ENCODE measurements at places on chromosomes 12 and 14. TPM values are rescaled to one million over a fixed set of nuclear protein-coding genes. Genes with fewer than 3 reads are reported as not detected.

The HOXC6 gene
- total RNA-seq: not detected

The KRT71 gene
- total RNA-seq: not detected

The TMEM52B gene
- not detected for total RNA-seq

The LRP1-AS gene
- total RNA-seq: not detected

The FGD4 gene
- total RNA-seq: 15.9 TPM

The KLRD1 gene
- 2.4 TPM for total RNA-seq

The GLT8D2 gene
- total RNA-seq: 7.5 TPM

The CLEC4E gene
- 2.5 TPM for total RNA-seq

The TMEM30B gene
- total RNA-seq: 1.5 TPM

The CD27 gene
- total RNA-seq: 0.26 TPM

DNA sequence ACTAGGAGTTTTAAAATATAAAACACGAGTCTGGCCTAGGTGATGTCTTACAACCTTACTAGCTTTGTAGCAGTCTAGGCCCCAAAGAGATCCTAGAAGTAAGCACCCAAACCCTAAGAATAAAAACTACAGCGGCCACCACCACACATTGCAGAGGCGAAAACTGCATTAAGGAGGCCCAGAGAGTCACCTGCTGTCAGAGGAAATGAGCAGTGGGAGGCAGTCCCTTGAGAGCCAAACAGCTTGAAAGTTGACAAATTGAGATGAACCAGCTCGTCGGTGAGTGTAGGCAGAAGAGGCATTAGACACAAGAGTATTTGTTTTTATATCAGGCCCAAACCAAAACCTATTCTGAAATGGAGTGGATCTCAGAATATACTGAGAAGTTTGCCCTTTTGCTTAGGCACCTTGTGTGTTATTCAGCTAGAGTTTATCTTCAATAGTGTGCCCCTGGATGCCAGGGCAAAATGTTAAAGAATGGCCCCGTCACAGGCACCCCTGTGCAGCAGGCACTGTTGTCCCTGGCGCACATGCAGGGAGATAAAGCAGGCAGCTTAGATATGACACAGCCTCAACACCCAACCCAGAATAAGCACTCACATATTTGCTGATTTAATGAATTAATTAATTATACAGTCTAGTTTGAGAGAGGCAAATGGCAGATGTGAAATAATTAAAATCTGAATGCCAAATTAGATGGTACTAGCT is 56.7 kb downstream of the TTC7B start:
- DNase-seq: no peak

GRCh38 chr12:45655743-45656142 is 73.8 kb upstream of the ARID2 start:
- DNase-seq: no peak

GRCh38 chr12:123126294-123127181 is 24.4 kb downstream of the PITPNM2 start:
- DNase-seq: peak; percentile 71

GRCh38 chr12:54075974-54076373 is 22.3 kb downstream of the HOXC4 start:
- DNase-seq: no peak

DNA sequence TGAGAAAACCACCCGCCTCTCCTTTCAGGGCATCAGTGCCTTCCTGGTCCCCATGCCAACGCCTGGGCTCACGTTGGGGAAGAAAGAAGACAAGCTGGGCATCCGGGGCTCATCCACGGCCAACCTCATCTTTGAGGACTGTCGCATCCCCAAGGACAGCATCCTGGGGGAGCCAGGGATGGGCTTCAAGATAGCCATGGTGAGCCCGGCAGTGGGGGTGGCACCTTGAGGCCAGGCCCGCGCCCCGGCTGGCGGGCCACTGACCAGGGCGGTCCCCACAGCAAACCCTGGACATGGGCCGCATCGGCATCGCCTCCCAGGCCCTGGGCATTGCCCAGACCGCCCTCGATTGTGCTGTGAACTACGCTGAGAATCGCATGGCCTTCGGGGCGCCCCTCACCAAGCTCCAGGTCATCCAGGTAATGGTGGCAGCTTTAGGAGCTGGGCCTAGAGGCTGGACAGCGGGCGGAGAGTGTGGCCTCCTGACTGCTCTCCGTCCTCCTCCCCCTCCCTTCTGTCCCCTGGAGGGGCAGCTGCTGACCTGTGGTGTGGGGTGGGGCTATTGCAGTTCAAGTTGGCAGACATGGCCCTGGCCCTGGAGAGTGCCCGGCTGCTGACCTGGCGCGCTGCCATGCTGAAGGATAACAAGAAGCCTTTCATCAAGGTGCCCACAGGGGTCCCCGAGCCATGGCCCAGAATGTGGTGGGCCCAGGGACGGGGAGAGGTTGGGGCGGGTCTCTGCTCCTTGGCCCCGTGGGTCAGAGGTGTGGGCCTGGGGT is 12.8 kb downstream of the ACADS start:
- DNase-seq: peak; percentile 20

DNA sequence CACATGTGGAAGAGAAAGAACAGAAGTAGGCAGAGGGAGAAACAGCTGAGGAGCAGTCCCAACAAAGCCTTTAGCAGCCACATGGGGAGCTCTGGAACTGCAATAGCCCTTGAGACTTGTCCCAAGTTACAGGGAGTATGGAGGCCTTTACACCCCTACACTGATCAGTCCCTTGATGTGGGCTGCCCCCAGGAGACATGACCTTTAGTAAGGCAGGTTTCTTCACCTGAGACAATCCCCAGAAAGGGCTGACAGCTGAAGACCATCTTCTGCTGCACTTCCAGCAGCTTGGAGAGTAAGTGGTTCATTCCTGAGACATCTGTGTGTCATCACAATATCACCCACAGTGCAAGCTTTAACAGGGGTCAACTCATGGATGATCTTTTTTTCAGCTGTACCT is 8.6 kb upstream of the SNAPC1 start:
- DNase-seq: no peak

DNA sequence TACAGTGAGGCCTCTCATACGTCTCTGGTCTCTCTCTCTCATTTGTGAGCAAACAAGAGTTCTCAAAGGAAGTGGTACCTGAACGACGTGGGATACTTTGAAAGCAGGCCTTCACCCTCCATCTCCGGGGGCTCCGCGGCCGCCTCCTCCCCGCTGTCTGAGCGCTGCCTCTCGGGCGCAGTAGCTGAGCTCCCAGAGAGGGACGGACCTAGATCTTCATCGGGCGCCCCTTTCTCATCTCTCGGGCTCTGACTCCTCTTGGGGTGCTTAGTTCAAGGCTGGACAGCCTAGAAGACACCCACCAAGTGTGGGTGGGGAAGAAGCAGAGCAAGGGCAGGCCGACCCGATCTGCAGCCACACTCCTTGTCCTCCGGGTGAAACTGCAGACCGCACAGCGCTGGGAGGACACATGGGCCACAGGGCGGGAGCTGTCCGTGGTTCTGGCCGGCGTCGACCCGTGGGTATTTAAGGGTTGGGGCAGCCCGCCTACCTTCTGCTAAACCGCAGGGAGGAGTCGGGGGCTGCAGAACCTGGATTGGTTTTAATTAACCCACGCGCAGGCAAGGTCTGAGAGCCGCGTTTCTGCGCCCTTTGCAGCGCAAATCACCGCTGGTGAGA is 92.7 kb downstream of the PAH start:
- peak; percentile 39 for DNase-seq

DNA sequence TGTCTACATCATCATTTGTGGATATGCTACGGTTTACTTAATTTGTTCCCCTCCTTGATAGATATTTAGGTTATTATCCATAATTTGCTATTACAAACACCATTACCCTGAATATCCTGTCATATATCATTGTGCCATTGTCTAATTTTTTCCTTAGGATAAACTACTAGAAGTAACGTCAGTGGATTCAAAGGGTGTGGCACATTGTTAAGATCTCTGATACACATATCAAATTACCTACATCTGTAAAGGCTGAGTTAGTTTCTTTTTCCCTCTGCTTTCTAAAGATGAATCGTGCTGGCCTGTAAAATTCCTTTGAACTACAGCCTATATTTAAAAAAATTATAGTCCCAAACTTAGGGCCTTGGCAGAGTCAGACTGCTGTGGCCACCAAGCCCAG is 53.9 kb upstream of the STRN3 start:
- DNase-seq: no peak

DNA sequence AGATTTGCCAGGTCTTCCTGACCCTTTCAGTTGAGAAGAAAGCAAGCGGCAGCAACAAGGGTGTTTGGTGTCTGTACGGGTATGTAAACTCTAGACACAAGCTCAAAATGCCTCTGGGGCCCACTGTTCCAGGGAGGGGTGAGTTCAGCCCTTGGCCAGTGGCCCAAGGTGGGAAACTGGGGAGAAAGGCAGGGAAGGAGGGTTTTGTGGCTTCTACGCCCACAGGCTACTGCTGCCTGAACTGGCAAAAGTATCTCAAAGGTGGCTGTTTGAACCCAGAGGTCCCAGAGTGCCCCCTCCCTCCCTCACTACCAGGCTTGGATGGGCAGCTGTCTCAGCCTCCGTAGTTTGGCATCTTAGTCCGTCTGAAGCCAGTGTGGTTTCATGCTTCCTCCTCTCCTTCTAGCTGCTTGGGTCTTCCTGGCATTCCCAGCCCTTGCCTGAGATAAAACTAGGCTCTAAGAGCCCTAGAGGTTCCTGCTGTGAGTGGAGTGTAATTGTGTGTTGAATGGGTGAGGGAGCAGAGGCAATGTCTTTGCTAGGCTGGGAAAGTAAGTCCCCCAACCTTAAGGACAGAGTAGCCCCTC is 5.5 kb downstream of the HOXC5 start:
- DNase-seq: no peak

DNA sequence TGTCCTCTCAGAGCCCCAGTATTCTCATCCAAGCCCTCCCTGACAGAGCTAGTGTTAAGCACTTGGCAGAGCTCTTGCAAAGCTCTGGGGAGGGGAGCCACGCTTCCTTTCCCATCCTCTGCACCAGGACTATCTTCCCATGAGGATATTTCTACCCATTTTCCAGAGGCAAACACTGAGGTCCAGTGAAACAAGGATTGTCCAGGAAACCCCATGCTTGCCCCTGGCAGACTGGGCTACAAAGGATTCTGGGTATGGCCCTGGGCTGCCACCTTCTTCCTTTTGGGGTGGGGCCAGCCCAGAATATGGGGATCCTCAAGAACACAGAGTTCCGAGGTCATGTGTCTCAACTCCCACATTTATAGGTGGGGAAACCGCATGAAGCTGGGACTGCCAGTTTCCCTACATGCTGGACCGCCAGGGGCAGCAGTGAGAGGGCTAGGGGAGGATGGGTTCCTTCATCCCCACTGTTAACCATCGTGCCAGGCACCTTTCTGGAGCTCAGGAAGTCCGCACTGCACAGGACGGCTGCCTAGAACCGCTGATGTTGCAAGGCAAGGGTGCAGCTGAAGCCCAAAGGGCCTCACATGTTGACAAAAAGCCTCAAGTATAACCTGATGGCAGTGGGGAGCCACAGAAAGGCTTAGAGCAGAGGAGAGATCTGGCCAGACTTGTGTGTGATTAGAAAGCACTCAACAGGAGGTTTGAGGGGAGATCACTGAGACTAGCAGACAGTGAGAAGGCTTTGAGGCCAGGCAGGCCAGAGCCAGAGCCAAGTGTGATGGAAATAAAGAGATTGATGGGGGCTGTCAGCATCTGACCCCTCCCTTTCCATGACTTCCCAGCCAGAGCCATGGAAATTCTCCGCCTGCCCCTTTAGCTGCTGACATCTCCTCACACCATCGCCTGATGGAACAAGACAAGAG is 5.5 kb upstream of the CCDC85C start:
- DNase-seq: no peak

DNA sequence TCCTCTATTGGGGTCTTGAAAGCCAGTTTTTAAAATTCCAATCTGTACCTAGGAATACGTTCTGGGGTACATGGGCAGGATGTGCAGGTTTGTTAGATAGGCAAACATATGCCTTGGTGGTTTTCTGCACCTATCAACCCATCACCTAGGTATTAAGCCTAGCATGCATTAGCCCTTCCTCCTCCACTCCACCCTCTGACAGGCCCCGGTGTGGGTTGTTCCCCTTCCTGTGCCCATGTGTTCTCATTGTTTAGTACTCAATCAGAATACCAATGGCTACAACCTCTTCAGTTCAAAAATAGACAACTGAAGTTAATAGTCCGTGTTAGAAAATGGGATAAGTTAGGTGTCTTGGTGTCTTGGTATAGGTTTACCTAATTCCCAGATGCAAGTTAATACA is 3.4 kb downstream of the NTS start:
- DNase-seq: no peak

GRCh38 chr14:71665157-71665556 is 267.1 kb upstream of the RGS6 start:
- DNase-seq: no peak

DNA sequence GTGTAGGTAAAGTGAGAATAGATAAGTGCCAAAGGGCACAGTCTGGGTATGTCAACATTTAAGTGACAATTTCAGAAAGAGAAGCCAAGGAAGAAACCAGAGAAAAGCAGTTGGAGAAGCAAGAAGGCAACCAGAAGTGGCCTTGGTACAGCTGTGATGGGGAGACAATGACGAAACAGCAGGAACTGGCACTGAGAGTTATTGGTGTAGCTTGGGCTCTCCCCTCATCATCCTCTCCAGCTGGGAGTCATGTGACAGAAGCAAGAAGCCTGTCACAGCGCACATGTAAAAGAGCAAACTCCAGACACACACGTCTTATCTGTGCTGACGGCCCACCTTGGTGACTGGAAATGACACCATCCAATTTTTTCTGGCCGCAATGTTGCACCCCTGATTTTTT is 203.3 kb upstream of the NUDT4 start:
- no peak for DNase-seq

- no peak for DNase-seq
These were observed 150.5 kb upstream of the KRR1 start for GRCh38 chr12:75661908-75662307.

DNA sequence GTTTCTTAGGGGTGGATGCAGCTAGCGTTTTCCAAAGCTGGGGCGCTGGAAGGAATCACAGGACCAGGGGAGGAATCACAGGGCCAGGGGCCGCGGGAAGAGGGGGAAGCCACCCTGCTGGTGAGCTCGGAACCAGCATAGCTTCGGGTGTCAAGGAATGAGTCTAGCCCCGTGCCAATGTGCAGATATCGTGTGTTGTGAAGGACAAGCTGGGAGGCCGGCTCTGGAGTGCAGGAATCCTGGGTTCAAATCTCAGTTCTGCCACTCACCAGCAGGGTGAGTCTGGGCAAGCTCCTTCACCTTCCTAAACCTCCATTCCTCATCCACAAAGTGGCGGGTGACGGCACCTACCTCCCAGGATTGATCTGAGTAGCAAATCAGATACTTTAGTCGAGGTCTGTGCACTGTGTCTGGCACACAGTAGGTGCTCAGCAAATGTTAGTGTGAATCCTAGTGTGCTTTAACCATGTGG is 53.6 kb upstream of the RIN3 start:
- DNase-seq: no peak

DNA sequence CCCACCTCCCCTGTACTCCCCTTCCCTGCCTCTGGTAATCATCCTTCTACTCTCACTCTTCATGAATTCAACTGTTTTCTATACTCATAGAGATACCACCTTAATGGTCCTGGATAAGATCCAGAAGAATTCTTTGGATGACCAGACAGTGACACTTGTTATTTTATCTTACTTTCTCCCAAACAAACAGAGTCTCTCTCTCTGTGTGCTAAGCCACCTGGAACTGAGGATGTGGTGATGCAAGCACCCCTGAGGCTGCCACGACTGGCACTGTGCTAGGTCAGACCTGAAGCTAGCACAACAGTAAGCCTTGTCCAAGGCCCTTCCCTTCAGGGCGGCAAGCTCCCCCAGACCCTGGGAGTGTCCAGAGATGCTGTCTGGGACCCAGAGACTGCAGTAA is 250.2 kb downstream of the C12orf50 start:
- no peak for DNase-seq

GRCh38 chr12:92886131-92886530 is 43.0 kb downstream of the EEA1 start:
- DNase-seq: no peak

GRCh38 chr14:88352698-88353097 is 29.6 kb upstream of the KCNK10 start:
- no peak for DNase-seq

GRCh38 chr12:77845831-77846230 is 15.1 kb downstream of the NAV3 start:
- no peak for DNase-seq

Measured in left cardiac atrium (tissue), 4 donors.